ENCODE measurements at places on chromosomes 2 and 18.

DNA sequence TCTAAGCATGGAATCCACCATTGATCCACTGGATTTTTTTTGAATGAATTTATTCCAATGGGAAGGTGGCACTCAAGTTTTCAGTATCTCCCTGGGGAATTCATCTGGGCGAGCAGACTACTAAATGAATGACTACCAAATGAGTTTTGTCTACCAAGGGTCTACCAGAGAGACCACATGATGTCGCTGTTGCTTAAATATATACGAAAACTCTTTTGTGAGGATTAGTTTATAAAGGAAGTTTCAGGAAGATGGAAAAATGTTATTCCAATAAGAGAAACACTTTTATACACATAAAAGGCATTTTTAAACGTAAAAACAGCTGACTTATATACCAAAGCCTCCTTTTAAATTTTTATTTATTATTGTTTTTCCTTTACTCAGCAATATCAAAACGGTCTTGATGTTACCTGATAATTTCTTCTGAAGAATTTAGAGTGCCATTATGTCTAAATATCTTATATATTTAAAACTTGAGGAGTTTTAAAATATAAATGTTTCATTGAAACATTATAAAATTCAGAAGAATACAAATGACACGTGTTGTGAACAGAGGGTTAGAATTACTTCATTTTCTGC lies 139.7 kb downstream of the HRH4 start:
- no peaks in the 10 kb centered on the region for H3K36me3 ChIP-seq
- no peak overlapping the region for H3K27ac ChIP-seq
- no peak overlapping the region for H3K4me3 ChIP-seq
- H3K4me1 ChIP-seq: 0 out of 2 replicates have a peak, but pooled peaks cover 6% of the 10 kb centered on the region
- no peaks in the 10 kb centered on the region for H3K27me3 ChIP-seq

GRCh38 chr2:37868866-37869265 lies 56.2 kb upstream of the RMDN2 start:
- H3K4me3 ChIP-seq: no peak overlapping the region
- H3K4me1 ChIP-seq: peaks cover 20% of the 10 kb centered on the region
- no peak for DNase-seq
- H3K36me3 ChIP-seq: no peaks in the 10 kb centered on the region
- H3K27me3 ChIP-seq: no peaks in the 10 kb centered on the region

- no peak overlapping the region for H3K27ac ChIP-seq
- no peaks in the 10 kb centered on the region for H3K27me3 ChIP-seq
- H3K4me1 ChIP-seq: no peaks in the 10 kb centered on the region
- no peak overlapping the region for H3K4me3 ChIP-seq
- H3K36me3 ChIP-seq: peaks cover 4% of the 10 kb centered on the region
- DNase-seq: no peak
These were observed 20.0 kb downstream of the WDFY1 start for GRCh38 chr2:223925106-223925505.

DNA sequence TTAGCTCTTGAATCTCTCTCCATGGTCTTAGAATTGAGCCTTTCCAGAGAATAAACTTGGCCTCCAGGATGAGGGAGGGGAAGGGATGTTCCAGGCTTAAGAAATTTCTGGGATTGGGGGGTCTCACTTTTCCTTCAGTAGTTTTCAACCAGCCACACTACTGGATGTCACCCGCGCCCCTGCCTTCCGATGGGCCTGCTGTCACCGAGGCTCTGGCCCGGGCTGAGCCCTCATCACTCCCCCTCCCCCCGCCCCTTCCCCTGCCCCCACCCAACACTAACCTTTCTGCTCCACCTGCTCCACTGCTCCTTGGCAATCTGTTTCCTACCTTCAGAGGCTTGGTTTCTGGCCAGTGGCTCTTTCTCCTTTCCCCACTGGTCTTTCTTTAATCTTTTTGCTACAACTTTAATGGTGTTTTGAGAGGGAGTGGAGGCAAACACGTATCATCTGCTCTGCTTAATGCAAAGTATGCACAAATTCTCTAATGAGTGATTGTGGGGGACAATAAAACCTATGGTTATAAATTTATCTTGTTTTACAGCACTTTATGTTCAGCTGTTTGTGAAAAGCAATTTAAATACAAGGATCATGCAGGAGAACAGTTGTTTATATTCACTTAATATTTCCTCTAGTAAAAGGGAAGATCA lies 155.1 kb downstream of the WDSUB1 start:
- no peak overlapping the region for H3K4me3 ChIP-seq
- H3K27ac ChIP-seq: no peak overlapping the region
- peaks cover 18% of the 10 kb centered on the region for H3K4me1 ChIP-seq
- DNase-seq: no peak

DNA sequence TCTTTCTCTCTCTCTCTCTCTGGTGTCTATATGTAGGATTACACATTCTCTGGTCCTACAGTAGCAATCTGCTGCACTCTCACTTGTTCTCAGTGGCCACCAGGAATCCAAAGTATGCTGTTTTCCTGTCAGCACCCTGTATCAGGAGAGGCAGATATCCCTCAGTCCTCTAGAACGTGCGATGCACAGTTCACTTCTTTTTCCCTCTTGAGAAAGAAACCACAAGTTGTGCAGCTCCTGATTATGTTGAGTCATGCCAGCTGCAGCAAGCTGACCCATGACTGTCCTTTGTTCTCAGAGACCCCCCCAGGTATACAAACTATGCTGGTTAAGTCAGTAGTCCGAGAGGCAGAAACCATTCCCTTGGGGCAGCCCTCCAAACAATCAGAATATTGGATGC lies 54.6 kb downstream of the LANCL1 start:
- no peak overlapping the region for H3K4me3 ChIP-seq
- H3K27me3 ChIP-seq: no peaks in the 10 kb centered on the region
- no peak overlapping the region for H3K27ac ChIP-seq

Data from SJCRH30 (cell line).